ENCODE measurements at places on chromosomes 11 and 22. TPM values are rescaled to one million over a fixed set of nuclear protein-coding genes. Genes with fewer than 3 reads are reported as not detected.

HBD gene
- not detected for total RNA-seq

SCGB2A2 gene
- total RNA-seq: not detected

GVQW3 gene
- total RNA-seq: 6.1 TPM

VPREB1 gene
- not detected for total RNA-seq

OR8B2 gene
- total RNA-seq: not detected

FIBIN gene
- 46.9 TPM for total RNA-seq

EHF gene
- 79.8 TPM for total RNA-seq

CALCA gene
- total RNA-seq: not detected

PES1 gene
- 29.1 TPM for total RNA-seq

MS4A12 gene
- not detected for total RNA-seq

HTR3B gene
- not detected for total RNA-seq

ST14 gene
- total RNA-seq: 9.5 TPM

CRYBA4 gene
- not detected for total RNA-seq

DNA sequence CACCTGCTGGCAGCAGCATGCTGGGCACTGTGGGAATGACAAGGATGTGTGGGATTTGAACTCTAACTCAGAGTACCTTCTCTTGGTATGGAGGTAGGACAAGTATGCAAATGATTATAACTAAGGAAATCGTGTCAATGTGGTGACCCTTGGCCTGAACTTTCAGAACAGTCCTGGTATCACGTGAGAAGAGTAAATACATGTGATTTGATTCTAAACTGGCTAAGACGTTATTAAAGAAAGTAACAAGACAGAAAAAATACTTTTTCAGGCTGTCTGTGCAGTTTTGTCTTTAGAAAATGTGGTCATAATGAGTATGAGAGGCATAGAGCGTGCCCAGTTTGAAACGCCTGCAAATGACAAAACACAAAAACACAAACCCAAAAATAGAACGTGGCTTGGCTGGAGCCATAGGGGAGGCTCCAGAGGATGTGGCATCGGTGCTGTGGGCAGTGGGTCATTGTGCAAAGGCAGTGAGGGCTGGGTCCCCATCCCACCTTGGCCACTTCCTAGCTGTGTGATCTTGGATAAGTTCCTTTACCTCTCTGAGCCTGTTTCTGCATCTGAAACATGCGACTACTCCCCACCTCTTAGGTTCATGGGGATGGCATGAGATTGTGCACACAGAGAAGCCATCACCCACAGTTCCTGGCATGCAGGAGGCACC, 18.4 kb upstream of the IL2RB start:
- no peak for DNase-seq

GRCh38 chr22:29313576-29314466, 1.7 kb downstream of the RASL10A start:
- no peak for DNase-seq

- DNase-seq: no peak
Observed at GRCh38 chr11:90476442-90477007, 253.7 kb upstream of the CHORDC1 start.

GRCh38 chr11:62889484-62890437, 9.1 kb downstream of the SLC3A2 start:
- DNase-seq: no peak

GRCh38 chr11:85732965-85733364, 47.0 kb upstream of the CCDC89 start:
- no peak for DNase-seq

- DNase-seq: no peak
Observed at GRCh38 chr22:39905687-39906086, 4.8 kb downstream of the GRAP2 start.

DNA sequence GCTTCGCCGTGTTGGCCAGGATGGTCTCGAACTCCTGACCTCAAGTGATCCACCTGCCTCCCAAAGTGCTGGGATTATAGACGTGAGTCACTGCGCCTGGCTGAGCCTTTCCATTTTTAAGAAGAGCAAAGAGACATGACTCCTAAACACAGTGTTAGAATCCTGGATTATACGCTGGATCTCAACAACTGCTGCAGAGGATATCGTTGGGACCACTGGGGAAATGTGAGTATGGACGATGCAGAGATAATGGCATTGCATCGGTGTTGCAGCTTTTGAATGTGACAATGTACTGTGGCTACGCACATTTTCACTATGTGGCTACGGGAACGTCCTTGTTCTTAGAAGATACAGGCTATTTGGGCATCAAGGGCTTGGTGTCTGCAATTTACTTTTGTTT, 6.2 kb downstream of the MRGPRF start:
- DNase-seq: no peak

GRCh38 chr11:832529-833113, at the start of gene CD151:
Gene CD151 (plus strand): TSS chr11:832952. CDS start chr11:836070, 3,118 bp downstream.
- no peak for DNase-seq

DNA sequence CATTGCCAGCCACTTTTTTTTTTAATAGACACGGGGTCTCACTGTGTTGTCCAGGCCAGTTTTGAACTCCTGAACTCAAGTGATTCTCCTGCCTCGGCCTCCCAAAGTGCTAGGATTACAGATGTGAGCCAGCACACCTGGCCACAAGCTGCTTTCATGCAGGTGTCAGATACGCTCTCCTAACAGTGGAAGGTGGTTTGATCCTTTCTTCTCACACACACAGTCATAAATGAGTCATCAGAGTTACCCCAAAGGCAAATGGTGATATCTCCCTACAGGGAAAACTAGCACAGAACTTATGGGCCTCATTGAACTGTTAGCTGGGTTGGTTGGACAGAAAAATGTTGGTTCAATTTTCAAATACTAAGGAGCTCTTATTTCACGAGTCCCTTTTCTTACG, 38.2 kb upstream of the UBASH3B start:
- DNase-seq: no peak

- DNase-seq: no peak
Observed at GRCh38 chr11:132851247-132851646, 681.1 kb downstream of the OPCML start.

DNA sequence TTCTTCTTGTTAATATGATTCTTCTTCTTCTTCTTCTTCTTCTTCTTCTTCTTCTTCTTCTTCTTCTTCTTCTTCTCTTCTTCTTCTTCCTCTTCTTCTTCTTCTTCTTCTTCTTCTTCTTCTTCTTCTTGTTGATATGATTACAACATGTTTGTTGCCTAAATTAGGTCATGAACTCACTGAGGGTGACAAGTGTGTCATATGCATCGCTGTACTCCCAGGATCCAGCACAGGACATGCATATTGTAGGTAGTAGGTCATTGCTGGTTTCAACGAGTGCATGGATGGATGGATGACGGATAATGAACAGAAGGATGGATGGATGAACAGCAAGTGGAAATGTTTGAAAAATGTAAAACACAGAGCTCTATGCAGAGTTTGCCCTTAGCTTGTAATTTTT, 14.9 kb upstream of the PVALB start:
- DNase-seq: no peak

DNA sequence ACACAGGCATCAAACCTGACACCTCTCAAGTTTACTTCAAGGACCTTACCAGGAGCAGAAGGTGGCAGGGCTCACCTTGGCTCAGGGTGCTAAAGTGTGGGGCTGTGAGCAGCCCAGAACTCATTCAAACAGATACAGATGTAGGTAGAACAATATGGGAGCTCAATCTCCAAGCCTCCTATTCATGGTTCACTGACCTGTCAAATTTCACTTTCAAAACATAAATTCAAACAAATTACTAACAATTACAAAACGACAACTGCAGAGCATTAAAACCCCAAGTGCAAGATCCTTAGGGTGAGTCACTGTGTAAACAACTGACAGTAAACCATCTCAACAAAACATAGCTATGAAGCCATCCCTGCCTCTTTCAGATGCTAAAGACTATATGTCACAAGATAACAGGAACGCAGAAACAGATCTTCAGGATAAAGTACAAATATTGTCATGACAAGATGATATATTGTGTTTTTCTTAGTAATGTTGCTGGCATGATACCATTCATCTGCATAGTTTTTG, 303.5 kb upstream of the ANO3 start:
- DNase-seq: no peak

- DNase-seq: no peak
Observed at GRCh38 chr11:28009388-28009787, 98.6 kb downstream of the KIF18A start.

- no peak for DNase-seq
Observed at GRCh38 chr11:2734181-2735052, 34.6 kb upstream of the KCNQ1OT1 start.

- DNase-seq: no peak
Observed at GRCh38 chr11:111327908-111328624, 29.7 kb downstream of the POU2AF3 start.

DNA sequence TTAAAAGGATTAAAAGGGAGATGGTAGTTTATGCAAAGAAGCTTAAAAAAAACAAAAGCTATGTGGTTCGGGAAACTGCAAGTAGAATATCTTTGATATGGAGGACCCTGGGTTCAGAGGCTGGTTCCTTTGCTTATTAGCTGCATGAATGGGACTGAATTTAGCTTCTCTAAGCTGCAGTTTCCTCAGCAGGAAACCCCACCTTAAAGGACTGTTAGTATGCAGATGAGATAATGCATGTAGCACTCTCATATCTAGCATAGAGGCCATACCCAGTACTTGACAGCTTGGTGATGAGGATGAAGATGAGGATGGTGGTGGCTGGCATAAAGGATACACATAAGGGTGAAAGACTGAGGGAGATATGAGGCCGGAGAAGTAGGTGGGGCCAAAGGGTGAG, 134.6 kb downstream of the RRAS2 start:
- no peak for DNase-seq

DNA sequence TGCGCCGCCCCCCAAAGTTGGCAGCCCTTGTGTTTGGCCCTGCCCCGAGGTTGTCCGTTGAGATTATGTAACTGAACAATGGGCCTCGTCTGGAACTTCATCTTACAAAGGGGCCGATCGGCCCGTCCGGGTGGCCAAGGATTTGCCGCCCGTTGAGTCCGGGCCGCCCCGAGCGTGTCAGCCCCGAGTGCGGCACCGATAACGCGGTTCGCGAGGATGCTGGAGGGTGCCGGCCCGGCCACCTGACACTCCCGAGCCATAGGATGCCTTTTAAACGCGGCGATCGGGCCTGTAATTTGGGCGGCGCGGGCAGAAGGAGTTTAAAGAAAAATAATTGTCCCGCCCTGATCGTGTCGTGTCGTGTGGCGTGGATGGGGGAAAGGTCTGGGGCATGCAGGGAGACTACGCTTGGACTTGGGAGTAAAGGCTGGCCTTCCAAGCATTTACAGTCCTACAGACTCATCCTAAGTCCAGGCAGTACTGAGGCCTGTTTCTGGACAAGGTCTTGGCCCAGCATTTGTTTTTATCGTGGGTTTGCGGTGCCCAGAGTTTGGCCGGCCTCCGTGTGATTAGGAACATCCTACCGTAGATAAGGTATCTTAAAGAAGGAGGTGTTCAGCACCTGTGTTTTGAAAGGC, 1.3 kb downstream of the WEE1 start:
- DNase-seq: no peak

DNA sequence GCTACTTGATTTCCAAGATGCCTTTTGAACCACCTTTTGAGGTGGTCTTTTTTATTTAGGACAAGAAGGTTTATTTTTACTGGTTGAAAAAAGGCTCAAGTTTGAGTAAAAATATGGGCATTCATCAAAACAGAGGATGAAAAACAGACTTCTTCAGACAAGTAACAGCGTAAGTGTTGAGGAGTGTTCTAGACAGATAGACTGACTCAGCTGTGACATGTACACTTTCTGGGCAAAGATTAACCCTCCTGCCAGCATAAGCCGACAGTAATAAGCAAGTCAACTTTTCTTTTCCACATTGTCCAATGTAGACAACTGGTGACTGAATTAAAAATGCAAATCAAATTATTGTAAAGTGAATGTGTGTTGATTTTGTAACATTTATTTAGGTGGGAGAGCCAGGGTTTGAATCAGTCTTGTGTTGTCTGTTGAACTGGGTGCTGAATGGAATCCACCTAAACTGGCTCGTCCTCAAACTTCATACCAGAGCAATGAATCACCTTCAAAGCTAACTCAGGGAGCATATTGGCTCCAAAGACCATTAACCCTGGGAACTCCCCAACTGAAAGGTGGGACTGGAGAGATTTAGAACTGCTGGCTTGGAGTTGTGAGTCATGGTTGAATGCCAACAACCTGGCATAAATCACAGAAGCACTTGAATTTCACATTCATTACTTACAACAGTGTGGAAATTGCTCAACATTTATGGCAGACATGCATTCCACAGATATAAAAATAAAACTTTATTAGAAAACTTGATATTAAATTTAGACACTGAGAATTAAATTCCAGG, 377.0 kb downstream of the ETS1 start:
- peak; percentile 42 for DNase-seq

GRCh38 chr11:112789481-112789880, 171.7 kb upstream of the NCAM1 start:
- no peak for DNase-seq

DNA sequence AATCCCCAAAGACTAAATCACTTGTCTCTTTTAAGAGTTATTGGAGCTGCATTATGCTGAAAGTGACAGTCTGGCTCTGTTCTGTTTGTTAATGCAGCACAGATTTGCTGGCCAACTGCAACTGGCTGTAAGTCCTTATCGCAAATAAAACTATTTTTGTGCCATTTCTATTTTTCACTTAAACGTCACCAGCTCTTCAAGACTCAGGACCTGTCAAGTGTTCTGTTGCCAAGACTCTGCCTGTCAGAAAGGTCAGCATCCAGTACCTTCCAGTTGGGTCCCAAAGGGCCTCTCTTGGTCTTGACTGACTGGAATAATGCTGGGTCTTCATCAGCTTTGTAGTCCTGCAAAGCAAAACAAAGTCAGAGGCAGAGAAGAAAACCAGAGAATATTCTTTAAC, 45.6 kb downstream of the PITPNB start:
- DNase-seq: no peak

GRCh38 chr11:93945596-93945995, 75.6 kb upstream of the HEPHL1 start:
- DNase-seq: no peak

DNA sequence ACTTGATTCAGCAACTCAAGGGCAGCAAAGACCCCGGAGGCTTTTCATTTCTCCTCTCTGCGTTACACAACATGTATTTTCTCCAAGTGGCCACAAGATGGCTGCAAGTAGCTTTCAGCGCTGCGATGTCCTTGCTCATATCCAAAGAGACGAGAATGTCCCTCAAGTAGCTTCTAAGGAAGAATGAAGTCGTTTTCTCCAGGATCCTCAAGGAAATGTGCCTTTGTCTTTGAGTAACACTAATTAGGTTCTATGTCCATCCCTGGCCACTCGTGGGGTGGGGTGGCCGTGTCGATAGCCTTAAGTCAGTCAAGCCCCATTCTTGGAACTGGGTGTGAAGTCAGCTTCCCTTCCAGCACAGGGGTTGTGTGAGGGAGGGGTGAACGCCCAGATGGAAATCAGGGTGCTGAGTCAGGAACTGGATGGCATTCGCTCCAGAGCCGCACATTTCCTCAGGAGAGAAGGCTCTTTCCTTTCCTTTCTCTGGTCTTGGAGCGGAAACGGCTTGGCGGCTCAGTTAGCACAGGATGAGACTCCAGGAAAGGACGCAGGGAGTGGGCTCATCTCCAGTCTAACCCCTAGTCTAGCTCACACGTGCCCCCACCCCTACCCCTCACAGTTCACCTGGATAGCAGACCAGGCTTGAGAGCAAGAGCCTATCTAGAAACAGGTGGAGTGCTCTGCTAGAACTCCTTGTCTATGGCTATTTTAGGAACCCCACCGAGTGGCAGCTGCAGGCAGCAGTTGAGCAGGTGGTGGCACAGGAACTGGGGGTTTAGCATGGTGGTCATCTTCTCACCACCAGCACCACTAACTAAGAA, 44.3 kb downstream of the NNMT start:
- DNase-seq: peak; percentile 23

GRCh38 chr11:123060277-123061000, 1.5 kb downstream of the HSPA8 start:
- no peak for DNase-seq
